ENCODE measurements at places on chromosomes 3 and 15.
A peak's percentile ranks its signal among the peaks of the same experiment; 100 is the strongest.

DNA sequence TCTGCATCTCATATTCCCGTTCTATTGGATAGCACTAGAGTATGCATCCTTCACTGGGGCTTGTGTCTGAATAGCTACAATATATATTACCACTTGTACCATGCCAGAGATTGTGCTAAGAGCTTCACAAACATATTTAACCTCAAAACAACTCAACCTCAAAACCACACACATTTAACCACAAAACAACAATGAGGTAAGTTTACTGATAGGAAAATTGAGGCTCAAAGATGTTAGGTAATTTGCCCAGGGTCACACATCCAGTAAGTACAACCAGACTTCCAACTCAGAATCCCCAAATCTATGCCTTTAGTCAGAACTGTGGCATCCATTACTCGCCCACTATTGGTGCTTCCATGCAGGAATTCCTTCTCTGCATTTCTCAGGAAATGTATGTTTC lies 220.0 kb downstream of the FAM43A start:
- DNase-seq, result no peak

DNA sequence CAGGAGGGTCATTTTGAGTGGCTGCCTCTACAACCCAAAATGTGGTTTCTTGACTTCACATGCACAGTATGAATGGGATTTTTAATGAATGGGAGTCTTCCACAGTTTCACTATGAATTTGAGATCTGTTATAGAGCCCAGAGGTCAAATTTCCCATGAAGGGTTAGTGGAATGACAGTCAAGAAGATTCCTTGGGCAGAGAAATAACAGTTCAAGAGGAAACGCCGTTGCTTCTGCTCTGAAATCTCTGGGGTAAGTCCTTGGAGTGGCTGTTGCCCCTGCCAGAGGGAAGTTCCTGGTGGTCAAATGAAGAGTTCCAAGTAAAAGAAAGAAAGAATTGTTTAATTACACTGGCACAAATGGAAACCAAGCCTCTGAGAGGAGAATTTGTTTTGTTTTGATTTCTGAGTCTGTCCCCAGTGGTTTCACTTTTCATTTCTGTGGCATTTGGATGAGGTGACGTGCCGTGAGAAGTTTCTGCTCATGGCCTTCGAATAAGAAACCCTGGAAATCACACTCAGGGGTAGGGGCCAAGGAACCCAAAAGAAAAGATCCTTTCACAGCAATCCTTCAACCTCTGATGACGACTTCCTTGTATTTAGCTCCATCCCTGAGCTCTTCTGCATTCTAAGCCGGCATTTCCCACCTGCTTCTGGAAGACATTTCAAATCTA lies 77.5 kb upstream of the IL12A start:
- DNase-seq, result no peak

DNA sequence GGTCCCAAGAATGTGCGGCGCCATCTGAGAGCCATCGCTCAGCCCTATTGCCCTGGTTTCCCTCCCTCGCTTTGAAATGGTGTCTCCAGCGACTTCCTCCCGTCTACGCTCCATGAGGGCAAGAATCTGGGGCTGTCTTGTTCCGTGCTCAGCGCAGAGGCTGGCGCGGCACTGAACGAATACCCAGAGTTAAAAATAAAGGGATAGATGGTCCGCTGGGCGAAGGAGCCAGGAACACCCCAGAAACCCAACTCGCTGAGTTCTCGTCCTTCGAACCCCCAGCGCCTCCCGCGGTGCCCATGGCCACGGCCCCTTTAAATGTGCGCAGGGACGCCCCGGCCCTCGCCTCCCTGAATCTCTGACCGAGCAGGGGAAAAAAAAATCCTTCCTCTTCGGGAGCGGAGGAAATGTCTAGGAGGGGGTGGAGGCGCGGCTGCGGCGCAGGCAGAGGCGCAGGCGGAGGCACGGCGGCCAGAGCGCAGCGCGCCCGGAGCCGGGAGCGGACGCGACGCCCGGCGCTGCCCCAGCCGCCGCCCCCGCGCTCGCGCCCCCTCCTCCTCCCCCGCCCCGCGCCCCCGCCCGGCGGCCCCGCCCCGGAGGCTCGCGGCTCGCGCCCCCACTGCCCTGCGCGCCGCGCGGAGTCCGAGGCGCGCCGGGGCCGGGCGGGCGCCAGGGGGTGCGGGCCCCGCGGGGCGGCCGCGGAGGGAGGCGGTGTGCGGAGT lies 8.5 kb upstream of the FGD5 start:
- DNase-seq, result no peak

DNA sequence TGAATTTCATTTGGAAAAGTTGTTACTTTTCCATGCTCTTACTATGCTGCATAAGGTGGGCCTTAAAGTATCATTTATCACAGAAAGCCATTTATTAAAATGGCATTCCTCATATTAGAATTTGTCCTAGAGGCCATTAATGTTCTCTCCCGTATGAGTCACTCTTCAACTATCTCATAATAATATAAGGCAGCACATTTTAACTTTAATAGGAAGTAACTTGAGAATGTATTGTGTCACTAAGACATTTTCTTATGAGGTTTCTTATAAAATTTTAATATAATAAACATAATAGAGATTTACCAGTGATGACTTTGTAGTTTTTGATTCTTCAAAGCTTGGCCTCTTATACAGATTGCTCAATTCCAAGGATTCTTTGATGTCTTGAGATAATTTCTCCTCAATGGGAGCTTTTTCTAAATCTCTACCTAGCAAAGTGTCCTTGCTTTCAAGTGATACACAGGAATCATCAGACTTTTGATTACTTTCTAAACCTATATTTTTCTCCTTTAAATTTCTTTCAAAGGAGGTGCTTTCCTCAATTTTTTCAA lies 74.7 kb downstream of the ZBBX start:
- DNase-seq, result no peak

DNA sequence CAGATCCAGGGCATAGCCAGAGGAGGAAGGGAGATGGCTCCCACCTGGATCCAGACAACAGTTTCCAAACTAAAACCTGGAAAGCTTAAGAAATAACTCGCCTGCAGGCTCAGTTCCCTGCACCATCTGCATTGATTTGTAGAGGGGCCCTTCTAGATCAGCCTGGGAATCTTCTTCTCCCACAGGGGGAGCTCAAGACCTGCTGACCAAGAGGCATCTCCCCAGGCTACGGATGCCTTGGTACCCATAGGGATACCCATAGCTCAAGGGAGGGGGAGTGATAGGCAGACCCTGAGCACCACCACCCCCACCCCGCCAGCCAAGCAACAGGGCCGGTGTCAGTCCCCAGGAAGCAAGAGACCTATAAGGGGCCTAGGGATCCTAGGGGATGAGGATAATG lies 28.0 kb upstream of the DCLK3 start:
- no peak for DNase-seq

DNA sequence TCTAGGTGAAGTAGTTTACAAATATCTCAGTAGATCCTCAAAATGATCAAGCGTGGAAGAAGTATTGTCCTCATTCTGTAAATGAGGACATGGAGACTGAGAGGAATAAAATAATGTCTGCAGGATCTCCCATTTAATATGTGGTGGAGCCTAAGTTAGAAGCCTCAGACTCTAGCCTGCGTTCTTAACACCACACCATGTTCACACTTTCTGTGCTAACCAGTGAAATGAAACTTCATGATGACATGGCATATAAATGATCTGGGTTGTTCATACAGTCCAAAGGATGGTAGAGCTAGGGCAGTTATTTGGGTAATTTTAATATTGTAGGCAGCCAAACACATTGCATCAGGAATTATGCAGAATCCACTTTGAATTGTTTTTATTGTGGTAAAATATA lies 25.1 kb upstream of the APH1B start:
- DNase-seq, result no peak

GRCh38 chr3:50323092-50323600 lies 601 bp upstream of the HYAL2 start:
- DNase-seq, result no peak

- DNase-seq, result no peak
Observed at GRCh38 chr3:5271372-5271683, 83.8 kb downstream of the EDEM1 start.

DNA sequence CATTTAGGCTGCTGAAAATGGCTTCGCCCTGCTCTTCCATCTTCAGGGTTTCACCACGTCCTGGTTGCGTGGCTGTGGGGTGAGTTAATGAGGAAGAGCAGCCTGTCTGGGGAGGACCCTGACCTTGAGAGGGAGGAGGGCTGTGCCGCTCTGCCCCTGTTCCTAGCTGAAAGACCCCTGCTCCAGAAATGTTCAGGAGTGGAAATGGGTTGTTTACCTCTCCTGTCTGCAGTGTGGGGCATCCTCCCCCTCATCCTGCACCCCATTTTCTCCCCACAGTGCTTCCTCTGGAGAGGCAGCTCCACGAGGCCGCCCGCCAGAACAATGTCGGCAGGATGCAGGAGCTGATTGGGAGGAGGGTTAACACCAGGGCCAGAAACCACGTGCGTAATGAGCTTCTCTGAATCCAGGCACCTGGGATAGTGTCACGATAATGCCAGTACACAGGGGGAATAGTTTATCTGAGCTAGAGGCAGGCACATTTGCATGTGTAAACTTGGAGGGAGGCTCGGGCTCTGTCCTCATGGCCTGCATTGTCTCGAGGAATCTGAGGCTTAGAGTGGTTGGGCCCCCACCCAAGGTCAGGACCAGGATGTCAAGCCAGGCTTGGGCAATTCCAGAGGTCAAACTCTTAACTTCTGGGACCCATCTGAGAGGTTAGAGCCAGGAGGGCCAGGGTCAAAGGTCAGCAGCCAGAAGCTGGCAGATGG lies 4.0 kb downstream of the ANKDD1A start:
- no peak for DNase-seq

- DNase-seq, result no peak
Observed at GRCh38 chr3:152284906-152285305, 16.2 kb downstream of the MBNL1 start.

DNA sequence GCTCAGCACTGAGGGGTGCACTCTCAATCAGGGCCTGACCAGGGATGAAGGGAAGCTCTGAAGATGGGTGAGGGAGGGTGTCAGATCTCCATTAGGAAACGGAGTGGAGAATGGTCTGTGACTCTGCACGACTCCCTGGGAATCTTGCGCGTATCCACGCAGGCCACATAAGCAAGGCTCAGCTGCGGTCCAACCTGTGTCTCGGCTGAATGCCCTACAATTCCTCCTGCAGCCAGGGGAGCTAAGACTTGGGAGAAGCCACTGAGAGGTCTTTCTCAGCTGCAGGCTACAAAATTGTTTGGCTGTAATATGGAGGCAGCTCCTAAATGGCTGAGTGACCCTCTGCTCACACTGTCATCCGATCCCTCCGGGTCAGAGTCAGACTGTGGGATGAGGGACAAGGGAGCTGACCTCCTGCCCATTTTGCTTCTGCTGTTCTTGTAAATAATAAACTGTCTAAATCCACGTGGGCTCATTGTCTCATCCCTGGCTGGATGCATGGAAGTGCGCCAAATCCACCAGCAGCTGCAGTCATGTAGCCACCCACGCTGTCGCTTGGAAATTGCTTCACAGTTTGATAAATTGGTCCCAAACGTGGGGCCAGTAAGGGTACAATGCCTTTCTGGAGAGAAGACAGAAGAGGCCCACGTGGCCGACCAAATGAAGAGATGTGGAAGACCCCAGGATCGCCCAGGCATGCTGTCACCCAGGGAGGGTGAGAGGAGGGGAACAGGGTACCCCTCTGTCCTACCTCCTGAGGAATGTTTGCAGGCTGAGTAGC lies 30.5 kb downstream of the ALS2CL start:
- DNase-seq, result no peak

- DNase-seq, result peak; percentile 45
Observed at GRCh38 chr3:161273589-161274218, 52.6 kb downstream of the NMD3 start.

DNA sequence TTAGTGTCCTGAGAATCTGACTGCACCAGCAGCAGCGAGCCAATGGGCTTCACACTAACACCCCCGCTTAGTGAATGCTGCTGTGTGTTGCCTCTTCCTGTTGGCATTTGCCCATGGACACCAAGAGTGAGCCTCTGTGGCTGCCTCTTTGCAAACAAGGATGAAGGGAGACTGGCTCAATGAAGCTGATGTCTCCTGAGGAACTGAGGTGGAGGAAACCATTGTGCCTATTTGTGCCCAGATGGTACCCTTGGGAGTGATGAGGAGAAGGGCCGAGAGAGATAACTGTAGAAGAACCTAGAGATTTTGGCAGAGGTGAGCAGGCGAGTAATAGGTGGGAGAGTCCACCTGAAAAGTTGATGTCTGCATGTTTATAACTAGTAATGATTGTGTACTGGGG lies 51.2 kb downstream of the IL20RB start:
- DNase-seq, result no peak

GRCh38 chr3:29514170-29514569 lies 233.3 kb downstream of the RBMS3 start:
- no peak for DNase-seq

- DNase-seq, result no peak
Observed at GRCh38 chr15:50050986-50051743, 67.9 kb downstream of the ATP8B4 start.

DNA sequence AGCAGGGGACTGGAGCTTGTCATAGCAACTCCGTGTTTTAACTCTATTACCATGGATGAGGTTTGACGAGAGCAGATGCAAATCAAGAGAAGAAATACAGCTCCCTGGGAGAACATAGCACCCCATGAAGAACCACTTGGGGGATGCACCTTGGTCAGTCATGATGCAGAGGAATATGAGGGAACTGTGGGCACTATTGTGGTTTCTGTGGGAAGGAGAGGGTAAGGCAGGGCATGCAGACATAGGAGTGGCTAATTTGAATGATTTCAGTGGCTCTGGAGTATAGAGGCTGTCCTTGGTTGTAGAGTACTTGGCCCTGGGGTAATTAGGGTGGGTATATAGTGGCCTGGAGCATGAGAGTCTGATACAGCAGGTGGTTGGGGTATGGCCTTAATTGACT lies 131.9 kb downstream of the EDEM1 start:
- no peak for DNase-seq

GRCh38 chr3:80261082-80261481 lies 493.3 kb upstream of the ROBO1 start:
- no peak for DNase-seq

DNA sequence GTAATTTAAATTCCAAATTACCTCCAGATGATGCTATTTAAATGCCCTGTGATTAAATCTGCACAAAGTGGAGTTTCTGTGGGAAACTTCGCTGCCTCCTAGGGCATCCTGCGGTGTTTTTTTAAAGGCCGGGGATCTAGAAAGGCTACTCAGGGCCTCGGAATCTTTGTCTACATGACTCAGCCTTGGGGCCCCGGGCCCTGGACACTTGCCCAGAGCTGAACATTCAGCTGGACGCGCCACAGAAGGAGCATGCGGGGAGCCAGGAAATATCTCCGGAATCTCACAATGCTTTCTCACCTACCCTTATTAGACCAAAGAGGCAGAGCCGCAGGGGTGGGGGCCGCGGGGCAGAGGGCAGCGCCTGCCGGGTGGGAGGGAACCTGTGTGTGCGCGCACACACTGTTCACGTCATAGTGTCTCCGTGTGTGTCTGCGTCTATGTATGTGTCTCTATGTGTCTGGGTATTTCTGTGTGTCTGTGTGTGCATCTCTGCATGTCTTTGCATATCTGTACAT lies 145.5 kb upstream of the TPM1 start:
- no peak for DNase-seq

DNA sequence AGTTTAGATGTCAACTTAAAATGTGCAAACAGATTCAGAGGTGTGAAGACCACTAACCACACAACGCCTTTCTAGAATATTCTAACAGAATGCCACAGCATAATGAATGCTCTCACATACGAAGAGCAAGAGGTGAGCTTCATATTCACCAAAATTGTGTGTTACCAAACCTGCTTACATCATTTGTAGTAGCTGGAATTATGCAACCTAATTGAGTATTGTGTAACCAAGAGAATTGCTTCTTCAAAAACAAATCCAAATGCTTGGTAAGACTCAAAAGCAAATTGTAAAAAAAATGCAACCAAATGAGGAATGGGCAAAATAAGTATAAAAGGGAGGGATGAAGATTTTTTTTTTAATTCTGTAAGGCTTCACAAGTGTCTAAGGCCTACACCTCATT lies 160.7 kb downstream of the TAFA4 start:
- DNase-seq, result no peak
